ENCODE measurements at places on chromosomes 6 and 20.

- DNase-seq, result no peak
Measured at GRCh38 chr6:88870717-88871330, 92.6 kb downstream of the RNGTT start.

DNA sequence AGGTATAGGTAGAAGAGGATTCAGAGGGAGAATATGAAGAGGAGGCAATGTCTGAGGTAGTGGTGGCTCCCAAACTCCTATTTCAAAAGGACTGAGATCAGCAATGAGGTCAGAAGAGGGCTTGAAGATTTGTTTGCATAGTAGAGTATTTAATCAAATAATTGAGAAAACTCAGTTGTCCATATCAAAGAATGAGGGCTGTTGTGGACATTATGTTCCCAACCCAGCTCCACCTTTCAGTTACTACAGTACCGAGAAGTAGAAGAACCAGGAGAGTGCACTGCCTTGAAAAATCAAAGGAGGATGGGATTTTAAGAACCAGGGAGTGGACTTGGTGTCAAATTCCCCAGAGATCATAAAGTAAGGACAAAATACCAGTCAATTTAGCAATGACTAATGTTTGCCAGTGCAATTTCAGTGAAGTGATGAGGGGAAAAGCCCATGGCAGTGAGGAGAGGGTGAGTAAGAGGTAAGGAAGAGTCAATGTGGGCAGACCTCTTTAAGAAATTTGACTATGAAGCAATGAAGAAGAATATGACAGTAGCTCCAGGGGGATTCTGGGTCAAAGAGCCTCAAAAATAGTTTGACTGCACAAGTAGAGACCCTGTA is 382.4 kb downstream of the PKHD1 start:
- no peak for DNase-seq

GRCh38 chr6:43810965-43811732 is 41.1 kb downstream of the VEGFA start:
- no peak for DNase-seq

DNA sequence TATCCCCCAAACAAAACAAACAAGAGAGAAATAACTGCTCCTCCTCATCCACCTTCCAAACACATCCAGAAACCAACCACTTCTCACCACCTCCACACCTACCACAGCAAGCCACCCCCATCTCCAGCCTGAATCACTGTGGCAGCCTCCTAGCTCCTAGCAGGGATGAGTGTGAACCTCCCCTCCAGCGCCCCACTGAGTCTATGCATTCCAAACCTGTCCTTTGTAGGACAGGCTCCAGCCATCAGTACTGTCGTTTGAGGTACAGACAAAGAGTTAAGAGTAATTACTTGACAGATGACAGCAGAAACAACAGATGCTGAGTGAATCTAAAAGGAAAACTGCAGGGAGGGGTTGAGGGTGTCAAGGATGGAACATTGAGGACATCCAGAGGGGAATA is 2.4 kb downstream of the METTL24 start:
- no peak for DNase-seq

- no peak for DNase-seq
Measured at GRCh38 chr20:4275581-4276088, 260.3 kb upstream of the RNF24 start.

GRCh38 chr20:57809661-57810172 is 99.9 kb upstream of the PMEPA1 start:
- DNase-seq, result no peak

DNA sequence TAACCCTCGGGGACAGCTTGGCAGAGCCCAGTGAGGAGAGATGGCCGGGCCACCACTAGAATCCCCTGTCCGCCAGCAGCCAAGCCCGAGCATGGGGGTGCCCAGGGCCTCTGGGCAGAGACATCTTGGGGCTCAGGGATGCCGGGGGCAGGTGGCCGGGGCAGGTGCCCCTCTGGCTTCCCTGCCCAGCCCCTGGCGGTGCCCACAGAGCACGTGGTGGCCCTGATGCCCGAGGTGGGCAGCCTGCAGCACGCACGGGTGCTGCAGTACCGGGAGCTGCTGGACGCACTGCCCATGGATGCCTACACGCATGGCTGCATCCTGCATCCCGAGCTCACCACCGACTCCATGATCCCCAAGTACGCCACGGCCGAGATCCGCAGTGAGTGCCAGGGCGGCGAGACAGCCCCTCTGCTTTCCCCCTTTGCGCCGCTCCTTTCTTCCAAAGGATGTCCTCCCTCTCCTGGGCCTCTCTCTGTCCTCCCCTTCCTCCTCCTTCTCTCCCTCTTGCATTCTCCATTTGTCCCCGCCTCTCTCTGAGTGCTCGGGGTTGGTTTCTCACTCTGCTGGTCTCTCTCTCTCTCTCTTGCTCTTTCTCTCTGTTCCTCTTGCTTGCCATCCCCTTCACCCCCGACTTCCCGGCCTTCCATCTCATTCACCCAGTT is 11.2 kb downstream of the GDAP1L1 start:
- no peak for DNase-seq

DNA sequence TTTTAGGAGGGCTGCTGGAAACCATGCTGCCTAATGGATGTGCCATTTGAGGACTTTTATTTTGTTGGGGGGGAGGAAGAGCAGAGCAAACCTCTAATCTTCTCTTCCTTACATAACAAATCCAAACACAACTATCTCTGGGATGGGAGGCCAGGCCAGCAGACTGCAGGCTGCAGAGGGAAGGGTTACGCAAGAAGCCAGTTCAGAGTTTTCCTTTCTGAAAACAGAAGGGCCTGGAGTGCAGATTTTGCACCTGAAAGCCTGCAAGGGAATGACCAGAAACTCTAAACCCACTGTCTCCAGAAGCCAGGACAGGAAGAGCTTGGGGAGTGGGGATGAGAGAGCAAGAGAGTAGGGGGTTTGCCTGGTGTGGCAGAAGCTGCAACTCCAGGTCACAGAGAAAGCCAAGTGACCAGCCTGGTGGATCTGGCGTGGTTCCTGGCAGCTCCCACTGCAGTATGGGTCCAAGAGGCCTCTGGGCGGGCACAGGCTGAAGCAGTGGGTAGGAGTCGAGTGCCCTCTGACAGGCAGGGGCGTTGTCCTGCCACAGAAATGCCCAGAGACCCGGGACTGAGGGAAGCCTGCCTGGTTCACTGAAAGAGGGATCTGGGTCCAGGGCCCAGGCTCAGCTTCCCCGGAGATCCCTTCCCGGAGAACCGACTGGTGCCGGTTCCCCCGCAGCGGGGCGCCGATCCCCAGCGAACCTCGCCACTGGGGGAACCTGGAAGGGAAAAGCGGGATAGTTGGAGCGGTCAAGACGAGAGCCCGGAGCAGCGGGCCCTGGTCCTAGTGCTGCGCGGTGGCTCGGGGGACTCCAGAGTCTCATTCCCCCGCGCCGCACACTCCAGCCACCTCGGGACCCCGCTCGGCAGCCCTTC is 6.7 kb downstream of the MAFB start:
- DNase-seq, result no peak

DNA sequence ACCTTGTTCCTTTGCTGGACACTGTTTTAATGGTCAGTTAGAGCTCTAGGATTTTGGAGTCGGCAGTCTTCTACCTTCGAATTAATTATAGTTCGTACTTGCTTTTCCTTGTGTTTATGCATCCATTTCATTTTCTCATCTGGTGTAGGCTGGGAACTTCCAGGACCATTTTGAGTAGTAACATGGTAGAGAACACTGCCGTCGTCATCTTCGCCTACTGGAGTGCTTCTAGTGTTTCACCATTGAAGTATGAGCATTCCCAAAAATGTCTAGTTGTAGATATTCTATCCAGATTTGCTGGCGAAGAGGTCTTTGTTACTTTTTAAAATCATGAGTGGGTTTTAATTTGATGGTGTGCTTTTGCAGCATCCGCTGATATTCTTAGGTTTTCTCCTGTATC is 36.9 kb downstream of the CDYL start:
- DNase-seq, result no peak

- DNase-seq, result no peak
Measured at GRCh38 chr6:101800598-101800997, 407.1 kb downstream of the GRIK2 start.

GRCh38 chr20:51014797-51015722 is 7.8 kb downstream of the KCNG1 start:
- DNase-seq, result no peak

GRCh38 chr6:100920028-100920605 is 39.0 kb upstream of the ASCC3 start:
- DNase-seq, result no peak

GRCh38 chr6:80742481-80742880 is 636.0 kb downstream of the BCKDHB start:
- DNase-seq, result no peak
